Subcutaneous adipose tissue (tissue), 4 donors: ENCODE measurements at places on chromosomes 6 and 20. TPM values are rescaled to one million over a fixed set of nuclear protein-coding genes. Genes with fewer than 3 reads are reported as not detected.

The SNX5 gene
- total RNA-seq: 114 TPM

The MYB gene
- 2.2 TPM for total RNA-seq

The PDE7B gene
- 11.1 TPM for total RNA-seq

The ARMC12 gene
- total RNA-seq: 1.1 TPM

The TRIM40 gene
- not detected for total RNA-seq

The FAM83B gene
- total RNA-seq: not detected

The JARID2 gene
- 13.0 TPM for total RNA-seq

The PRL gene
- total RNA-seq: not detected

The ZBTB46 gene
- 7.5 TPM for total RNA-seq

The PRELID3B gene
- total RNA-seq: 39.2 TPM

The OR2H1 gene
- not detected for total RNA-seq

The IL17A gene
- total RNA-seq: not detected

The SOX4 gene
- total RNA-seq: 24.7 TPM

The FKBP5 gene
- total RNA-seq: 758 TPM

The PAK5 gene
- not detected for total RNA-seq

The GSTA1 gene
- total RNA-seq: not detected

The ABHD16B gene
- total RNA-seq: not detected

The SRMS gene
- not detected for total RNA-seq

The DNAH8 gene
- total RNA-seq: not detected

The PXDC1 gene
- 84.6 TPM for total RNA-seq

The NFKBIL1 gene
- 5.2 TPM for total RNA-seq

The SCUBE3 gene
- total RNA-seq: not detected

The EPPIN gene
- not detected for total RNA-seq

The RIN2 gene
- 86.3 TPM for total RNA-seq

The PHIP gene
- total RNA-seq: 33.3 TPM

The CARMIL1 gene
- 13.9 TPM for total RNA-seq

The SLC35B3 gene
- 20.3 TPM for total RNA-seq

The NKX2-4 gene
- total RNA-seq: not detected

The RWDD2A gene
- 6.4 TPM for total RNA-seq

The DDX39B gene
- total RNA-seq: 255 TPM

The SLC24A3 gene
- total RNA-seq: 4.6 TPM

The RCAN2 gene
- total RNA-seq: 12.6 TPM

The ZNF311 gene
- 1.0 TPM for total RNA-seq

The OR2B6 gene
- total RNA-seq: not detected

The ID1 gene
- total RNA-seq: 235 TPM

The SSTR4 gene
- total RNA-seq: not detected

The ADAM33 gene
- total RNA-seq: 41.8 TPM

The FIG4 gene
- 25.1 TPM for total RNA-seq

The FUT9 gene
- total RNA-seq: not detected

The RAET1G gene
- not detected for total RNA-seq

The RAB23 gene
- total RNA-seq: 9.7 TPM

The MYH7B gene
- 0.33 TPM for total RNA-seq

The SLC17A9 gene
- total RNA-seq: 6.8 TPM

The ZBTB24 gene
- total RNA-seq: 7.0 TPM

The PRRT1 gene
- 1.3 TPM for total RNA-seq

The ASIP gene
- total RNA-seq: not detected

The BPIFB2 gene
- not detected for total RNA-seq

The BMP2 gene
- 17.7 TPM for total RNA-seq

The RNF39 gene
- not detected for total RNA-seq

The SIGLEC1 gene
- 39.0 TPM for total RNA-seq

The TMC2 gene
- total RNA-seq: 0.94 TPM

The HLA-DMB gene
- 199 TPM for total RNA-seq

The RSPO4 gene
- not detected for total RNA-seq

The CD2AP gene
- 23.6 TPM for total RNA-seq

The GSTA3 gene
- not detected for total RNA-seq

The HLA-B gene
- 568 TPM for total RNA-seq

The EYA4 gene
- total RNA-seq: 7.7 TPM
